Pulmonary artery endothelial cell (primary cell): ENCODE measurements at places on chromosomes 2 and 18. TPM values are rescaled to one million over a fixed set of nuclear protein-coding genes. Genes with fewer than 3 reads are reported as not detected.
A peak's percentile ranks its signal among the peaks of the same experiment; 100 is the strongest.

The BARD1 gene
- total RNA-seq, result 21.2 and 61.8 TPM in 2 replicates

- peak; percentile 45 for DNase-seq
Measured at GRCh38 chr2:186641807-186642321, 52.0 kb upstream of the FAM171B start.

- DNase-seq, result no peak
Measured at GRCh38 chr2:184906709-184907108, 308.4 kb downstream of the ZNF804A start.

GRCh38 chr2:237507512-237507911 is 20.5 kb downstream of the MLPH start:
- no peak for DNase-seq

GRCh38 chr2:226693521-226693920 is 106.1 kb downstream of the IRS1 start:
- DNase-seq, result no peak

DNA sequence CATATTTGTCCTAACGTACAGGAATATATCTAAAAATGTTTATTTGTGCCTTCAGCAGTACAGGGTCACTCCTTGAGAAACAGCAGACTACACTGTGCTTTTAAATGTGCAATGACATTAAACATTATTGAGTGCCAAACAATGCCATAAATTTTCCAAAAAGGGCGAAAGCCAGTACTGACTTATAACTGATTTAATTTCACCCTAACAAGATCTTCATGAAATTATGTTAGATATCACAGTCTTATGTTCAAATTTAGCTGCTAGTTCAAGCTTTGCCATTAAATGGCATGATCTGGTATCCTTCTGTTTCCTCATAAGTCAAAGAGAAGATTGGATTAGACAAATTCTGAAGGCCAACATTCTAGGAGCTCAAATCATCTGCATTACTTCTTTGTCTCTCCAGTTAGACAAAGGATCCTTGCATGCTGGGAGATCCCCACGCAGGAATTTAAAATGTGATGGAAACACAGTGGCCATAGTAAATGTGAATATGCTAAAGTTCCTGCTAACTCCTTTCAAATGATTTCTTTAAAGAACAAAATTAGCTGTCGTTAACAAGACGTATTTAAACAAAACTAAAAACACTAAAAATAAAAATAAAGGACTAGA is 129.3 kb upstream of the STON1 start:
- no peak for DNase-seq

DNA sequence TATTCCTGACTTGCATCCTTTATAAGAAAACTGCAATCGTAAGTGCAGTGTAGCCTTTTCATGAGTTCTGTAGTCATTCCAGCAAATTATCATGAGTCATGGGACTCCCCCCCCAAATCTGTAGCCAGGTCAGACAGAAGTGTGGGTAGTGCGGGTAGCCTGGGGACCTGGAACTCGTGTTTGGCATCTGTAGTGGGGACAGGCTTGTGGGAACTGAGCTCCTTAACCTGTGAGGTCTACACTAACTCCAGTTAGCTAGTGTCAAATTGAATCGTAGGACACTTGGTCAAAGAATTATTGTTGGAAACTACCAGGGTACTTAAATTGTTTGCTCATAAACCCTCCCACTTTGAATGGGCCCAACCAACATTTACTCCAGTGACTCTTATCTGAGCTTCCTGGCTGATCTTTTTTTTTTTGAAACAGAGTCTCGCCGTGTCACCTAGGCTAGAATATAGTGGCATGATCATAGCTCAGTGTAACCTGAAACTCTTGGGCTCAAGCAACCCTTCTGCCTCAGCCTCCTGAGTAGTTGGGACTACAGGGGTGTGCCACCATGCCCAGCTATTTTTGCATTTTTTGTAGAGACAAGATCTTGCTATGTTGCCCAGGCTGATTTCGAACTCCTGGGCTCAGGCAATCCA is 12.4 kb downstream of the PFN4 start:
- no peak for DNase-seq

DNA sequence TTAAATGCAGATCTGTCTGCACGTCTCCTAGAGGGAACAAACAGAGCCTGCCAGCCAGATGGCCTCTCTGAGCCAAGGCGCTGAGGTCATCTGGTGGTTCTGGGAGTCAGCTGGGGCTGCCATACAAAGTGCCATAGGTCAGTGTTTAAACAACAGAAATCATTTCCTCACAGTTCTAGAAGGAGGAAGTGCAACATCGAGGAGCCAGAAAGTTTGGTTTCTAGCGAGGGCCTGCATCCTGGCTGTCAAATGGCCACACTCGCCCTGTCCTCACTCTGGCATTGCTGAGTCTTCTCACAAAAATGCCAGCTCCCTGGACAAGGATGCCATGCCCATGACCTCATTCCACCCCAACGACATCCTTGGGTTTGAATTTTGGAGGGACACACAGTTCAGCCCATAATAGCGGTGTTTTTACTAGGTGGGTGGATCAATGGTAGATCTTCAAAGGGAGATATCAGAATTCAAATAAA is 59.6 kb downstream of the MYT1L start:
- peak; percentile 60 for DNase-seq

- no peak for DNase-seq
Measured at GRCh38 chr2:234735829-234736228, 216.0 kb upstream of the SH3BP4 start.

- no peak for DNase-seq
Measured at GRCh38 chr2:238295144-238296112, 7.0 kb upstream of the PER2 start.

DNA sequence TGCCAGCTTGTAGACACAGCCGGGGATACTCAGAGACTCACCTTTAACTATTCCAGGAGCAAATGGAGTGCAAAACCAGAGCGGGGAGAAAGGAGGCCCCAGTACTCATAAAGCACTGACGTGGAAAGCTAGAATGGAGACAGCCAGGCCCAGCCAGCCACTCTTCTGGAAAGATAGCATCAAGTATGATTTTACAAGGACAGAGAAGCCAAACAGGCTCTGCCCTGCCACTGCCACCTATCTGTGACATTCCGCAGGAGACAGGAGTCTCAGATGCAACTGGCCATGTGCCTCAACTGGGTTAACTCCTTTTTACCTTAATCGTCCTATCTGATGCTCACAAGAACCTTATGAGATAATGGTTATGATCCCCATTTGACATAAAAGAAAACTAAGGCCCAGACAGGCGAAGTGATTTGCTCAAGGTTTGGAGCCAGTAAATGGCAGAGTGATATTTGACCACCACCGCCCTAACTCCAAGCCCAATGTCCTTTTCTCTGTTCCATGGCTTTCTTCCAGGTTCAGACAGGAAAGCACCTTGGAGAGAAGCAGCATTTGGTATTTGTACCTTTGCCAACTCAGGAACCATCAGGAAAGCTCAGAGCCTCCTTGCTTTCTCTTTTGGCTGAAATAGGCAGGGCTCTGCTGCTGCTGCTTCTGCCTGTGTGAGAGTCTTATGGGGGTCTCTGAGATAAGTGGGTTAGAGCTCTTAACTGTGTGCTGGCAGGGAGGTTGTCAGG is 15.6 kb downstream of the KIF3C start:
- DNase-seq, result no peak

DNA sequence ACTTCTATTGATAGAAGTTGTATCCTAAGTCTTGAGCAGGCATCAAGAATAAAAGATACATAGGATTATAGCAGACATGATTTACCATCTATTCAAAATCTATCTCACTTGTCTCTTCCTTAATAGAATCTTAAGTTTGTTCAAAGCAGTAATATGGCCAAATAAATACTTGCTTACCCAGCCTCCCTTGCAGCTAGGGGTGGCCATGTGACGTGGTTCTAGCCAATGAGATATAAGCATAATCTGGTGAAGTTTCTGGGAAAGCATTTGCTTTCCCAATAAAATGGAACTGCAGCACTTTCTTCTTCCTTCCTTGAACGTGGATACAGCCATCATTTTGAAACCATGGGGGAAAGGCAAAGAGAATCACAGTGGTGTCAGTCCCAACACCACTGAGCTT is 33.7 kb upstream of the SLC1A4 start:
- DNase-seq, result no peak

- DNase-seq, result no peak
Measured at GRCh38 chr18:10157706-10158105, 243.9 kb downstream of the VAPA start.

DNA sequence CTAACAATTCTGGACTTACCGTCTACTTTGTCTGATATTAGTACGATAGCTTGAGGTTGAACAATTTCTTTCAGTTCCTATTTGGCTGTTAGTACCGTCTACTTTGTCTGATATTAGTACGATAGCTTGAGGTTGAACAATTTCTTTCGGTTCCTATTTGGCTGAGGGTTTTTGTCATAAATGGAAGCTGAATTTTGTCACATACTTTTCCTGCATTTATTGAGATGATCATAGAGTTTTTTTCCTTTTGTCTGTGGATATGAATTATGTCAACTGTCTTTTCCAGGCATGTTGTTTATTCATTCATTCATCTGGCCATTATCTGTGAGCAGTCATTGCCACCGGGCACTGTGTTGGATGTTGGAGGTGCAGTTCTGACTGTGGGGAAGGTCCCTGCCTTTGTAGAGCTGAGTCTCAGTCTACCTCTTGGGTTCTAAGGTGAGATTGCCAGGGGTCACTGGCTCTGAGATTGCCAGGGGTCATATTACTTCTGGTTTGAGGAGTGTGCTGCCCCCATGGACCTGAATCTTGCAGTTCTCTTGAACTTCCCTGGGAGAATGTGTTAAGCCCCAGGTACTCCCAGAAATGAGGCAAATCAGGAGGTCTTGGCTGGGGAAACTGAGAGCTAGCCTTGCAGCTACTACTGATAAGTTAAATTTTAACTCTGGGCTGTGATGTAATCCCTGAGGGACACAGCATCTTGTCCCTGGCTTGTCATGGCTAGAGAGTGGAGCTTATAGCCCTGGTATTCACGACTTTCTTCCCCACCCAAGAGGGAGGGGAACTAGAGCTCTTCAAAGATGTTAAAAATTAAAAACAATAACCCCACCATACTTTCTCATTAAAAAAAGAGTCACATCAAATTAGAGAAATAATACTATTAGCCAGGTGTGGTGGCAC is 89.1 kb upstream of the MBOAT2 start:
- DNase-seq, result no peak

DNA sequence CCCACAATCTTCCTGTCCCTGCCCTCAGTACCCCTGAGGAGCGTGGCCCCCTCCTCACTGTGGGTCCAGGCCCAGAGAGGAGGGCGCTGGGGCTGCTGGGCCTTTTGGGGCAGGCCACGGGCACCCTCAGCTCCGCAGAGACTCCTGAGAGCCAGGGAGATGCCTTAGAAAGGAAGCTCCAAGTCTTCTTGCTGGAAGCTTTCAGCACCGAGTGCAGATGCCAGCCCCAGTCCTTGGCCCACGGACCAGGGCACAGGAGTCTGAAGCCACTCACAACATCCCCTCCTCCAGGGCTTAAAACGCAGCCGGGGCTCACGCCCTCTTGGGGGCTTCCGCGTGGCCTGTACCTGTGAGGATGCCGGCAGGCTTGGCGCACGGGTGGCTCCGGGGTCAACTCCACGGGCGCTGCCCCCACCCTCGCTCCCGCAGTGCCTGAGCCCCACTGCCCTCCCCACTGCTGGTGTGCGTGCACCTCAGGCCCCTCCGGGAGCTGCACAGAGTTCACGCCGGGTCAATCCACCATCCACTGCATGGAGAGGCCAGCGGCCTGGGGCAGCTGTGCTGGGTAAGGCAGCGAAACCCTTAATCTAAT is 72.1 kb upstream of the CTDP1 start:
- no peak for DNase-seq

- no peak for DNase-seq
Measured at GRCh38 chr2:12064153-12064552, 317.7 kb downstream of the LPIN1 start.

The NCKAP5 gene
- total RNA-seq, result 0.39 and 0.59 TPM in 2 replicates

DNA sequence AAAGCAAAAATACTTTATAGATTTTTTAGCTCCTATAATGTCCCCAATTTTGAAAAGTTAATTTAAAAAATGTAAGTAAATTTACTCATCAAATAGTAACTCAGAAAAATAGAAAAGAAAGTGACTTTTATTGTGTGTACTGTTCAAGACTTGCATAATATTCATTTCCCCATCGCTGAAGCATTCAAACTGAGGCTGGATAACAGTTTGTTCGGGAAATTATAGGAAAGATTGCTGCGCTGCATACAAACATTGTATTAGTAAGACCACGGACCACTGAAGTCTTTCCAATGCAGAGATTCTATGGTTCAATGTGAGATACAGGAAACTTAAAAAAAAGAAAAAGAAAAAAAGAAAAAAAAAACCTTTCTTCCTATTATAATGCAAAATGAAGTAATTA is 10.4 kb downstream of the STK17B start:
- no peak for DNase-seq

DNA sequence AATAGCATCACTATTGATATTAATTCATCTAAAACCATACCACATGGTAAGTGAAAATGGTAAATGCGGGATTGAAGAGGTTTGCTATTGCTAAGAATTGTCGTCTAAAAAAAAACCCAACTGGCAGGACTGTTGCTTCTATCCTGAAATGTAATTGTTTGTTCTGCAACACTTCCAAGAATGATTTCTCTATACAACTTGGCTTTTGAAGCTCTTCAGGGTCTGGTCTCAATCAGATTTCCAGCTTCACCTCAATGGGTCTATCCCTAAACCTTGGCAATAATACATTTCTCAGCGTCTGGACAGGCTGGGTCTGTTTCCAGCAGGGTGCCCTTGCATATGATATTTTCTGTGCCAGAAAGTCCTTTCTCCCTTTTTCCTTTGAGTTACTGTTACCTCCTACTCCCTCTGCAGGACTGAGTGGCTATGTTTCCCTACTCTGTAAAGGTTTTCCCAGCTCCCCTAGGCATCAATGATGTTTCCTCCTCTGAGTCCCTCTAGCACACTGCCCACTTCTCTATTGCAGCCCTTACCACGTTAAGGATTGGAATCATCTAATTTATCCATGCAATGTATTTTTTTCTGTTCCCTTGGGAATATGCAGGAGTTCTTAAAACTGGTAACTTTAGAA is 118.2 kb upstream of the REV1 start:
- DNase-seq, result no peak

GRCh38 chr18:39062426-39062825 is 1496.8 kb upstream of the CELF4 start:
- no peak for DNase-seq

- no peak for DNase-seq
Measured at GRCh38 chr2:231039821-231040364, 2.6 kb downstream of the C2orf72 start.

GRCh38 chr2:101831351-101831865 is 133.9 kb downstream of the MAP4K4 start:
- DNase-seq, result no peak

DNA sequence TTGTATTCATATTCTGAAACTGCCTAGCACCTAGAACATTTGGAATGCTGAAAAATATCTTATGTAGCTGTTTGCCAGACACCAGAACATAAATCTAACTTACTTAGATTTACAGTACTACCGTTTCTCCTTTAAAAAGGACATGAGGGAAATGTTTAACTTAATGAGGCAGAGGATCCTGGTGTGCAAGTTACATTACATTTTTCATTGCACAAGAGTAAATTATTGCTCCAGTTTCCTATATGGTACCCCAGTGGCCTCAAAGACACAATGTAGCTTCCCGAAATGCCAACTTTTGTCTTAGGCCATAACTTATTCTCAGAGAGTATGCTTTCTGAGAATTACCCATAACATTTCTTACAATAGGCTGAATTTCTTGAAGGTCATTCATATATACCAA is 105.5 kb upstream of the DTNA start:
- DNase-seq, result no peak
